Activated naive CD8-positive, alpha-beta T cell treated with anti-CD3 and anti-CD28 coated beads, Interleukin-2, amount 10 ng/mL, durations not matched to agents 7 days and 5 days (primary cell): ENCODE measurements at places on chromosomes 16 and 17. TPM values are rescaled to one million over a fixed set of nuclear protein-coding genes. Genes with fewer than 3 reads are reported as not detected.

DNA sequence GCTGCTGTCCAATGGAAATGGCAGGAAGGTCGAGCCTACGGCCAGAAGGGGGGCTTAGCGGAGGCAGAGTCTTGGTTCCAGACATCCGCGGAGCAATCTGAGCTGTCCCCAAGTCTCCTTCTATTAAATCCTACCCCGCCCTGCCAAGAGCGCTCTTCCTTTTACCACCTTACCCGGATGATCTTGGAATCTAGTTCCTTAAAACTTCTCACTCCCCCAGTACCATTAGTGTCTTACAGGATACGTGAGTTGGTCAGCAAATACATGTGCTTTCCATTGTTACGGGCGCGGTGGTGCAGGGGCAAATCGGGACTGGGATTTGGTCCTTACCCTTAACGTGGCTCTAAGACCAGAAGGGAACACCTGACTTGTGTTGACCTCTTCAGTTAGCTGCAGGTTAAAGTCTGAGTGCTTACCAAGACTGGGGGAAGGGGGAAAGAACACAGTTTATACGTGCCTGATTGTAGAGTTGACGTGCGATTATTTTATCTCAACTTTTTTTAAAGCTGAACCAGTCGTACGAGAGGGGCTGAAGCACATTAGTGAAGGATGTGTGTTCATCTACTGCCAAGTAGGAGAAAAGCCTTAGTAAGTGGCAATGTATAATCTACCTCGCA, 495 bp downstream of the TXNDC17 start:
- H3K27me3 ChIP-seq, result no peaks in the 10 kb centered on the region
- H3K4me1 ChIP-seq, result peaks cover 47% of the 10 kb centered on the region
- peaks cover 13% of the 10 kb centered on the region for H3K36me3 ChIP-seq
- no peak for DNase-seq
- H3K4me3 ChIP-seq, result peak overlapping the region; percentile 97

- no peaks in the 10 kb centered on the region for H3K27me3 ChIP-seq
- DNase-seq, result no peak
- H3K4me3 ChIP-seq, result no peak overlapping the region
- H3K27ac ChIP-seq, result no peak overlapping the region
- H3K4me1 ChIP-seq, result no peaks in the 10 kb centered on the region
- no peaks in the 10 kb centered on the region for H3K36me3 ChIP-seq
Observed at GRCh38 chr16:82257990-82258389, 88.0 kb upstream of the MPHOSPH6 start.

- no peak overlapping the region for H3K27ac ChIP-seq
- DNase-seq, result no peak
- no peak overlapping the region for H3K4me3 ChIP-seq
- peaks cover 18% of the 10 kb centered on the region for H3K27me3 ChIP-seq
- no peaks in the 10 kb centered on the region for H3K36me3 ChIP-seq
Observed at GRCh38 chr16:85761861-85762260, 11.0 kb upstream of the C16orf74 start.

The FNDC8 gene
- total RNA-seq, result not detected

DNA sequence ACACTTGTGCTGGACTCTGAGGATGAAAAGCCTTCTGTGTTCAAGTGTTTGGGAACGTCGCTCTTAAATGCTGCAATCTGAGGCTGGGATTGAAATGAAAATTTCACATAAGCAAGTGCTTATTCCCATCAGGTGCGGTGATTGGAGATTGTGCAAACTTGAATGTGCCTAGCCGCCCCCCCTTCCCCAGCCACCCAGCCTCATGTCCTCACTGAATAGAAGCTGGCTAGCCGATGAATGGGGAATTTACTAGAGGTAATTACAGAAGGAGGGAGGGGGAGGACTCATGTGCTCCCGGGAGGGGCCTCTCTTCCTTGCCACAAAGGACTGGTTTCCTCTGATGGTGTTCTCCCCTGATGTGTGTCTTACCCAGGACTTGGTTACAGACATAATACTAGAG, 544.8 kb upstream of the EEF2KMT start:
- H3K36me3 ChIP-seq, result no peaks in the 10 kb centered on the region
- no peaks in the 10 kb centered on the region for H3K27me3 ChIP-seq
- no peaks in the 10 kb centered on the region for H3K4me1 ChIP-seq
- no peak overlapping the region for H3K27ac ChIP-seq
- no peak for DNase-seq
